Esophagus squamous epithelium (tissue), 5 donors: ENCODE measurements at places on chromosomes 6 and 20. TPM values are rescaled to one million over a fixed set of nuclear protein-coding genes. Genes with fewer than 3 reads are reported as not detected.

- DNase-seq, result no peak
These were observed 19.3 kb downstream of the SIRT5 start for GRCh38 chr6:13593720-13594119.

DNA sequence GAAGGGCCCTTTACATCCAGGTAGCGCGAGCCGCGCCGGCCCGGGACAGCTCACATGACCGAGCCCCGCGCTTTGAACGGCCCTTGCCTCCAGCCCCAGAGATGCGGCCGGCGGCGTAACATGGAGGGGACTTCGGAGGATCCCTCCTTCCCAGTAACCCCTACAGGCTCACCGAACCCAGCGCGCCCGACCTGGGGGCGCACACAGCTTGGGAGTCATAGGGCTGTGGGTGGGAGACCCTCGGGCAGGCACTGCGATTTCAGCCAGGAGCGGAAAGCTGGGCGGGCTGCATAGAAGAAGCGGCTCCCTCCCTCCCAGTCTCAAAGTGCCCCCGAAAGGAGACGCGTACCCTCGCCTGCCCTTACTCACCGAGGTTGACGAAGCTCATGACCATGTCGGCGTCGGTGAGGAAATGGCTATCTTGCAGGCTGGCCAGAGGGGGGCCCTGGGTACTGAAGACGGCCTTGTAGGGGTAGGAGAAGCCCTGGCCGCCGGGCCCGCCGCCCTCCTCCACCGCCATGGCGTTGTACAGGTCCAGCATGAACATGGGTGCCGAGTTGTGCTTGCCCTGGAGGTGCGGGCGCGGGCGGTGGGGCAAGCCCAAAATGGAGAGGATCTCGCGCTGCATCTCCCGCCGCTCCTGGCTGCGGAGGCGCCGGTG, 975 bp downstream of the BMP7 start:
- no peak for DNase-seq

DNA sequence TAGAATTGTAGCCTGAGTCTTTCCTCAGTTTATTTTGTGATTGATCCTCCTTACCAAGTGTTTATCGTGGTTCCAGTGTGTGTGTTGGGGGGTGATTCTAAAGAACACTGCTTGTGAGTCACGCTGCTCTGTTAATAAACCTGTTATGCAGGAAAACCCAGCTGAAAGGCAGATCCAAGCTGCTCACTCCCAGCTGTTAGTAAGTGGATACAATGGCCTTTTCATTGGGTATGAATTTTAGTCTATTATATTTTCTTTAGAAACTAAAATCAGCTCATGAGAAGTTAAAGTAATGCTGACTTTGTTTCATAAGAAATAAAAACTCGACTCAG, 12.2 kb upstream of the DSTN start:
- DNase-seq, result no peak

- DNase-seq, result no peak
These were observed 253.2 kb downstream of the BMP7 start for GRCh38 chr20:57013217-57013616.

The HSPA12B gene
- 0.75 TPM for total RNA-seq
